H9 (cell line): ENCODE measurements at places on chromosomes 6 and 20. TPM values are rescaled to one million over a fixed set of nuclear protein-coding genes. Genes with fewer than 3 reads are reported as not detected.

Gene IMPG1
- total RNA-seq, result not detected in 2 replicates

GRCh38 chr6:90103056-90103800 is 193.4 kb downstream of the BACH2 start:
- no peaks in the 10 kb centered on the region for H3K36me3 ChIP-seq
- no peaks in the 10 kb centered on the region for H3K27me3 ChIP-seq
- no peak for DNase-seq
- H3K4me3 ChIP-seq, result no peak overlapping the region

Gene HLA-DRB1
- 24.7 and 25.9 TPM in 2 replicates for total RNA-seq

DNA sequence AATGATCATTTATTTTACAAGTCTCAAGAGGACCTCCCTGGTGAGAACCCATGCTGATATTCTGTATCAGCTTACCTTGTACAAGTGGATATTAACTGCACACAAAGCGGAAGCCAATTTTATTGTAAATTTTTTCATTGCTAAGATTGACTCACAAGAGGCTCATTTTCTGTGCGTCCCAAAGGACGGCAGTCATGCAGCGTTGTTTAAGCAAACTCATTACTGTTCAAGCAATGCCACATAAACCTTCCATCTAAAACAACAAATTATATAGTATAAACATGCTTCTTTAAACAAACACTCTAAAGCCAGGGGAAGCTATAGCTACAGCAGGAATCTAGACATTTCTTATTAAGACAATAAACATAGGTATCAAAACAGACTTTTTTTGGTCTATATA is 575.3 kb downstream of the FRK start:
- no peaks in the 10 kb centered on the region for H3K36me3 ChIP-seq
- H3K27ac ChIP-seq, result no peak overlapping the region
- H3K4me1 ChIP-seq, result no peaks in the 10 kb centered on the region
- H3K4me3 ChIP-seq, result no peak overlapping the region
- no peaks in the 10 kb centered on the region for H3K27me3 ChIP-seq

GRCh38 chr6:152441902-152442301 is 195.3 kb downstream of the SYNE1 start:
- H3K4me1 ChIP-seq, result no peaks in the 10 kb centered on the region
- no peak for DNase-seq
- no peaks in the 10 kb centered on the region for H3K27me3 ChIP-seq
- no peak overlapping the region for H3K4me3 ChIP-seq
- no peaks in the 10 kb centered on the region for H3K36me3 ChIP-seq

DNA sequence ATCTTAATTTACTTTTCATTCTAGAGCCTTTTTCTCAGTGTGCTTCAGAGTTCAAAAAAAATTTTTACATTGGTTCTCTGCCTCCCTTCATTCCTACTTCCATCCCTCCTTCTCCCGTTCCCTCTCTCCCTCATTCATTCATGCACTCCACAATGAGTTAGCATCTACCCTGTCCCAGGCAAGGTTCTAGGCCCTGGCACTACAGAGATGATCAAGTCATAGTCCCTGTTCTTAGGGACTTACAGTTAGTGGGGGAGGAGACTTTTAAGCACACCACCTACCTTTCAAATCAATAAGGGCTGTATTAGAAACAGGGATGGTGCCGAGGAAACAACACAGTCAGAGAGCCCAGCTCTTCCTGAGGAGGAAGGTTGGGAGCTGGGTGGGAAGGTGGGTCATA is 40.3 kb downstream of the MAP3K5 start:
- no peak overlapping the region for H3K4me3 ChIP-seq
- no peaks in the 10 kb centered on the region for H3K27me3 ChIP-seq
- H3K36me3 ChIP-seq, result no peaks in the 10 kb centered on the region
- no peaks in the 10 kb centered on the region for H3K4me1 ChIP-seq
- no peak for DNase-seq

Gene ERVFRD-1
- total RNA-seq, result not detected in 2 replicates

GRCh38 chr20:62148908-62149314 is 5.3 kb downstream of the SS18L1 start:
- no peak for DNase-seq
- no peak overlapping the region for H3K4me3 ChIP-seq
- H3K27ac ChIP-seq, result no peak overlapping the region

GRCh38 chr20:9338101-9338500 is 176.3 kb upstream of the LAMP5 start:
- H3K4me3 ChIP-seq, result no peak overlapping the region
- no peak for DNase-seq
- no peak overlapping the region for H3K27ac ChIP-seq
- no peaks in the 10 kb centered on the region for H3K27me3 ChIP-seq

DNA sequence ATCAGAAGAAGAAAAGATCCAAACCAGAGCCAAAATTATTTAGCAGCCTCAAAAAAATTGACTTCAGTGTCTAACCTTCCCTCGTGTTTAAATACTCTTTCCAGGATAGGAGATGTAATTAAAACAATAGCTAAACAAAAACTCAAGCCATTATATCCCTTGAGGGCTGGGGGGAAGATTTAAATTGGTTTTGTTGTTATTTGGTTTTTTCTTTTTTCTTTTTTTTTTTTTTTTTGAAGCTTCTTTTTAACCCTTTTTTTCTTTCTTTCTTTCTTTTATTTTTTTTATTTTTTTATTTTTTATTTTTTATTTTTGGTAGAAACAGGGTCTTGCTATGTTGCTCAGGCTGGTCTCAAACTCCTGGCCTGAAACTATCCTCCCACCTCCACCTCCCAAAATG is 269.0 kb downstream of the KHDC1L start:
- no peak for DNase-seq
- no peak overlapping the region for H3K4me3 ChIP-seq
- H3K27me3 ChIP-seq, result no peaks in the 10 kb centered on the region
- H3K4me1 ChIP-seq, result peaks cover 2% of the 10 kb centered on the region; the same call in 1 of the 2 replicates
- H3K27ac ChIP-seq, result no peak overlapping the region

DNA sequence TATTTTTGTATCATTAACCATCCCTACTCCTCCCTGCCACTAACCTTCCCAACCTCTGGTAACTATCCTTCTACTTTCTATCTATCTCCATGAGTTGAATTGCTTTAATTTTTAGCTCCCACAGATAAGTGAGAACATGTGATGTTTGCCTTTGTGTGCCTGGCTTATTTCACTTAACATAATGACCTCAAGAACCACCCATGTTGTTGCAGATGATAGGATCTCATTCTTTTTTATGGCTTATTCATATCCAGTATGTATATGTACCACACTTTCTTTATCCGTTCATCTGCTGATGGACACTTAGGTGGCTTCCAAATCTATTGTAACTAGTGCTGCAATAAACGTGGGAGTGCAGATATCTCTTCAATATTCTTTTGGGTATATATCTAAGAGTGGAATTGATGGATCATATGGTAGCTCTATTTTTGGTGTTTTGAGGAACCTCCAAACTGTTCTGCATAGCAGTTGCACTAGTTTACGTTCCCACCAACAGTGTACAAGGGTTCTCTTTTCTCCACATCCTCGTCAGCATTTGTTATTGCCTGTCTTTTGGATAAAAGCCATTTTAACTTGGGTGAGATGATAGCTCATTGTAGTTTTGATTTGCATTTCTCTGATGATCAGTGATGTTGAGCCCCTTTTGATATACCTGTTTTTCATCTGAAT is 201.4 kb downstream of the ARHGAP18 start:
- no peak for DNase-seq
- no peaks in the 10 kb centered on the region for H3K4me1 ChIP-seq
- H3K36me3 ChIP-seq, result no peaks in the 10 kb centered on the region
- H3K27me3 ChIP-seq, result no peaks in the 10 kb centered on the region

DNA sequence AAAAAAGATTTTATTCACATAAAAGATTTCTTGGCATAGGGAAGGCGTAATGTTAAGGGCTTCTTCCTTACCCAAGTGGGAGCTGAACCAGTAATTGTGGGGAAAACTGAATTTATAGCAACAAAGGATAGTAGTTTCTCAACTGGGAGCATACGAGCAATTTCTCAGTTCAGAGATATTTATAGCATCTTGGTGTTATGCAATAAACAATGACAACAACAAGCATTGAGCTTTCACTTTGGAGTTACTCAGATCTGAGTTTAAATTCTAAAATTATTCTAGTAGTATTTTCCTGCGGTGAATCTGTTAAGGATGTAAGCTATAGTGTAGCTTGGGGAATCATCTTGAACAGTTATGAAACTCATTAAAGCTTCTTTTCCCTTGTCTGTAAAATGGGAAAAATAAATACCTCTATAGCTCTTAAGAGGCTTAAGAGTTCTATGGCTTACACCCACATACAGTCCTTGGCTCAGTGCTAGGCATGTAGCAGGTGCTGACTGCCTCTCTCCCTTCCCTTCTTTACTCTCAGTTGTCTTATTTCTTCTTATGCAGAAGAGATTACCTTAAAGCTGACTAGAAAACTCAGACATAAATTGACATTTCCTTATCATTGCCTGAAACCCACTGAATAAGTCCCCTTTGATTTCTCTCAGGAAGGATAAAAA is 58.8 kb downstream of the SAMD5 start:
- H3K27me3 ChIP-seq, result no peaks in the 10 kb centered on the region
- H3K27ac ChIP-seq, result no peak overlapping the region
- no peak for DNase-seq
- no peaks in the 10 kb centered on the region for H3K4me1 ChIP-seq
- no peak overlapping the region for H3K4me3 ChIP-seq

GRCh38 chr20:17461941-17462340 is 69.2 kb downstream of the BFSP1 start:
- DNase-seq, result no peak
- H3K27ac ChIP-seq, result no peak overlapping the region
- H3K36me3 ChIP-seq, result no peaks in the 10 kb centered on the region
- no peaks in the 10 kb centered on the region for H3K4me1 ChIP-seq
- no peak overlapping the region for H3K4me3 ChIP-seq

DNA sequence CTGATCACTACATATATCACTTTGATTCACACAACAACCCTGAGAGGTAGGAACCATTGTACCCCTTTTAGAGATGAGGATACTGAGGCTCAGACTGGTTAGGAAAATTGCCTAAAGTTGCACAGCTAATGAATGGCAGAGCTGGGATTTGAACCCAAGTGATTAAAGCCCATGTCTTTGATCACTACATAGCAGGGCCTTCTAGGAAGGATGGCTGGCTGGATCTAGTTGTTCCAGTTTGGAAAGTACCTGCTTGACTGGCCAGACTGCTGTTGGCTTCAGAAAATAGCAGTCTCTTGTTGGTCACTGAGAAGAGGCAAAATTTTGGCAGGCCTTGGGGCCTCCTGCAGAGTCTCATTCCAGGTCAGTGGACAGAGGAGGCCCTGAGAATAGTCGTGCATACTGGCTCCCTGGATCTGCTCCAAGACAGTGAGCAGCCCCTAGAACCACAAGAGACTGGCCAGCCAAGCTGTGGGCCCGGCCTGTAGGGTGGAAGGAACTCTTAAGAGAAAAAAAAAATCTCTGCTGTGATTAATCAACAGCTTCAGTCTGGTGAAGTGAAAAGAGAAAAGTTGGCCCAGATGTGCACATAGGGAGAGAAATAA is 17.5 kb downstream of the PPARD start:
- no peaks in the 10 kb centered on the region for H3K27me3 ChIP-seq
- H3K4me1 ChIP-seq, result peaks cover 9% of the 10 kb centered on the region; the same call in 1 of the 2 replicates
- H3K4me3 ChIP-seq, result peak overlapping the region; percentile 38; the same call in 1 of the 3 replicates

Gene GSTA1
- total RNA-seq, result not detected in 2 replicates

- H3K4me1 ChIP-seq, result no peaks in the 10 kb centered on the region
- H3K36me3 ChIP-seq, result no peaks in the 10 kb centered on the region; the same call in 1 of the 2 replicates
- DNase-seq, result no peak
- no peaks in the 10 kb centered on the region for H3K27me3 ChIP-seq
- no peak overlapping the region for H3K27ac ChIP-seq
Measured at GRCh38 chr6:79733388-79733787, 102.3 kb downstream of the SH3BGRL2 start.

- H3K36me3 ChIP-seq, result no peaks in the 10 kb centered on the region
- H3K4me3 ChIP-seq, result no peak overlapping the region
- H3K27ac ChIP-seq, result no peak overlapping the region
Measured at GRCh38 chr6:168214586-168215104, 104.9 kb downstream of the DACT2 start.

DNA sequence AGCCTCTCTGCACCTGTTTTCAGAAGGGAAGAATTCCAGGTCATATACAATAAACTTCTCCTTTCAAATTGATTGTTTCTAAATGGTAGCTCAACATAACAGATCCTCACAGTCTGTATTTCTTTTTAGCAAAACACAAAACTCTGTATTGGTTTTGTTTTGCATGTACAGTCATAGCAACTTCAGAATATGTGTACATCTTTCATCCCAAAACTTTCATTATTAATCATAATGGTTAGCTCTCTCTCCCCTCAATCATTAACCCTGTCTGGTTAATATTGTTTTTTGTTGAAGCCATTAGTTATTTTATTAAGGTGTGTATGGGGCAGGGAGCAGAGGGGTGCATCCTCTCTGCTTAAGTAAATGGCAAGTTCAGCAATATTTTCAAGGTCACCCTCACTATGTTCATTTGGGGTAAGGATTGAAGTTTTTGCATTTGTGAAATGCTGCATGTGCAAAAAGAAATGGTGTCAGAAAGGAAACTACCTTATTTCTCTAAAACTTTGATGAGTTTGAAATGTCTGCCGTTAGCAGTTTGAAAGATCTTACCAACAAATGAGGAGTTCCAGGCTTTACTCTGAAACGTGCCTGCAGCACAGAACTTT is 136.8 kb upstream of the BTBD3 start:
- no peak overlapping the region for H3K27ac ChIP-seq
- no peaks in the 10 kb centered on the region for H3K36me3 ChIP-seq
- no peaks in the 10 kb centered on the region for H3K27me3 ChIP-seq
- H3K4me1 ChIP-seq, result peaks cover 12% of the 10 kb centered on the region
- H3K4me3 ChIP-seq, result no peak overlapping the region

- H3K27ac ChIP-seq, result no peak overlapping the region
- no peaks in the 10 kb centered on the region for H3K4me1 ChIP-seq
- no peak for DNase-seq
- H3K27me3 ChIP-seq, result no peaks in the 10 kb centered on the region
- no peaks in the 10 kb centered on the region for H3K36me3 ChIP-seq
Measured at GRCh38 chr6:36633915-36634314, 39.8 kb downstream of the SRSF3 start.

- no peaks in the 10 kb centered on the region; the same call in 1 of the 2 replicates for H3K4me1 ChIP-seq
- H3K36me3 ChIP-seq, result peaks cover 17% of the 10 kb centered on the region
- no peak overlapping the region for H3K4me3 ChIP-seq
Measured at GRCh38 chr6:43683708-43684455, 3.7 kb downstream of the MRPS18A start.

Gene GSTA2
- not detected in 2 replicates for total RNA-seq

GRCh38 chr20:44018942-44019637 is 104.4 kb downstream of the TOX2 start:
- DNase-seq, result no peak
- no peak overlapping the region for H3K27ac ChIP-seq
- H3K4me3 ChIP-seq, result no peak overlapping the region
- H3K36me3 ChIP-seq, result no peaks in the 10 kb centered on the region
- no peaks in the 10 kb centered on the region for H3K27me3 ChIP-seq

Gene OTOR
- not detected in 2 replicates for total RNA-seq

DNA sequence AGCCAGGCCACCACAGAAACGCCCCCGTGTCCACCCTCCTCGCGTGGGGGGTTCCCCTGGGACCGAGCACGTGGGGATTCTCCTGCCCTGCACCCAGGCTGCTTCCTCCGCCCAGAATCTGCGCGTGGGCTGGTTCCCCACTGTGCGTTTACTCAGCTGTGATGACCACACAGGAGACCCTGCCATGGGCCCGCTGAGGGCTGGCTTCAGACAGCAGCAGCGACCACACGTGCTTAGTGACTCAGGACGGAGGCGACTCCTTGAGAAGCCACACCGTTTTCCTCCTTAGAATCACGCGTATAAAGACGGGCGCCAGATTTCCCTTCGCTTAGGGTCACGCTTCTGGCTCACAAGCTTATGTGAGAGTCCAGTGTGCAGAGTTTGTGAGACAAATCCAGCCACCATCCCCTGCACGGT is 63.9 kb upstream of the PDE10A start:
- no peak overlapping the region for H3K4me3 ChIP-seq
- DNase-seq, result no peak
- H3K27ac ChIP-seq, result no peak overlapping the region
- no peaks in the 10 kb centered on the region for H3K36me3 ChIP-seq
- H3K4me1 ChIP-seq, result no peaks in the 10 kb centered on the region
